ENCODE measurements at places on chromosomes 7 and 10.

DNA sequence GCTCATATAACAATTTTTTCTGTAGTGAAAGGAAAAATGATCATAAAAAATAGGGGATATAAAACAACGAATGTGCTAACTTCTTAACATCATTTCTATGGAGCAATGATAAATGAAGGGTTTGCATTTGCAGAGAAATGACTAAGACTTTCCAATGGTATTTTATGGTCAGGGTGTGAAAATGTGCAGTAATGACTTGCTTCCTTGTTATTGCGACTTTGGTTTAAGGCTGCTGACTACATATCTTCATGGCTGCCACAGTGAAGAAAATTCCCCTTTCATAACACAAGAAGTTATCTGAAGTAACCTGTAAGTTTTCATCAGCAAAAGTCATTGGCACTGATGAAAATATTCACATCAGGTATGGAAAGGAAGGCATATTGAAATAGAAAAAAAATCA, 166.1 kb upstream of the NRG3 start:
- DNase-seq, result no peak
- H3K27ac ChIP-seq, result no peak overlapping the region
- no peaks in the 10 kb centered on the region for H3K27me3 ChIP-seq
- H3K36me3 ChIP-seq, result no peaks in the 10 kb centered on the region
- no peak overlapping the region for H3K4me3 ChIP-seq

GRCh38 chr10:111037858-111038257, 39.0 kb upstream of the ADRA2A start:
- peaks cover 8% of the 10 kb centered on the region for H3K36me3 ChIP-seq
- no peak overlapping the region for H3K27ac ChIP-seq
- H3K4me1 ChIP-seq, result no peaks in the 10 kb centered on the region

DNA sequence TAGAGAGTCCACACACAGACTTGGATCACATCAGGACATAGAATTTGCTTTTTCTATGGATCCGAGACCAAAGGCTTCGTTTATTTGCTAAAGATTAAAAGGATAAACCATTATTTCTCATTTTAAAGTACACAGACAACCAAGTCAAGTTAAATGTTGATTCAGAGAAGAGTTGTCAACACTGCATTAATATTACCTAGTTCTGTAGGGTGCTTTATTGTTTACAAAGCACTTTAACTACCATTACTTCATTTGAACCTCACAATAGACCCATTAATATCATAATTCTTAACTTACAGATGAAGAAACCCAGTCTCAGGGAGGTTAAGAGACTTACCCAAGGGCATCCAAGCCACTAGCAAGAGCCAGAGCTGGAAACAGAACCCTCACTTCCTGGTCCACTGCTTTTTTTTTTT, 43.2 kb upstream of the GSAP start:
- H3K4me3 ChIP-seq, result no peak overlapping the region
- H3K27me3 ChIP-seq, result peaks cover 8% of the 10 kb centered on the region
- H3K4me1 ChIP-seq, result peaks cover 7% of the 10 kb centered on the region
- no peaks in the 10 kb centered on the region for H3K36me3 ChIP-seq
- H3K27ac ChIP-seq, result no peak overlapping the region
- no peak for DNase-seq

GRCh38 chr7:111531993-111532392, 30.3 kb downstream of the IMMP2L start:
- no peak for DNase-seq
- H3K4me3 ChIP-seq, result no peak overlapping the region
- H3K27ac ChIP-seq, result no peak overlapping the region
- peaks cover 1% of the 10 kb centered on the region for H3K36me3 ChIP-seq
- no peaks in the 10 kb centered on the region for H3K27me3 ChIP-seq

DNA sequence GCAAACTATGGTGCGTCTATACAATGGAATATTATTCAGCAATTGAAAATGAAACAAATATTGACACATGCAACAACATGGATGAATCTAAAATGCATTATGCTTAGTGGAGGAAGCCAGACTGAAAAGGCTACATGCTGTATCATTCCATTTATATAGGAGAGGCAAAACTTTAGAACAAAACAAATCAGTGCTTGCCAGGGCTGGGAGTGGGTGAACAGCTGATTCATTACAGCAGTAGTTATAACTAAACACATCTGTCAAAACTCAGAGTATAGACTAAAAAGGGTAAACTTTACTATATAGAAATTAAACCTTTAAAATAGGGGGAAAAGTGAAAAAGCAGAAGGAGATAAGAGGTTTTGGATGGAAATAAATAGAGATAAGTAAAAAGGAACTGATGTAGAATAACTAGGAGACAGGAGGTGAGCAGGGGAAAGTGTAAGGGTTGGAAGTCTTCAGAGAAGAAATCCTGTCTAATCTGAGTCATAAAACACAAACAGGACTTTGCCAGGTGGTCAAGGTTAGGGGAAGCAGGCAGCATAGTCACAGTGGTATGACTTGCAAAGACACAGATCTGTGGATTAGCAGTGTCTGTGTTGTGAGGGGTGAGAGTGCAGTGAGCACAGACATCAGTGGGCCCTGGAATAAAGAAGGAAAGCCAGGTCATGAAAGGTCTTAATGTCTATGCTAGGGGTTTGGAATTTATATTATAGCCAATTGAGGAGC, 349.8 kb downstream of the PHTF2 start:
- peaks cover 11% of the 10 kb centered on the region for H3K27me3 ChIP-seq
- H3K4me3 ChIP-seq, result no peak overlapping the region
- DNase-seq, result no peak
- no peak overlapping the region for H3K27ac ChIP-seq

DNA sequence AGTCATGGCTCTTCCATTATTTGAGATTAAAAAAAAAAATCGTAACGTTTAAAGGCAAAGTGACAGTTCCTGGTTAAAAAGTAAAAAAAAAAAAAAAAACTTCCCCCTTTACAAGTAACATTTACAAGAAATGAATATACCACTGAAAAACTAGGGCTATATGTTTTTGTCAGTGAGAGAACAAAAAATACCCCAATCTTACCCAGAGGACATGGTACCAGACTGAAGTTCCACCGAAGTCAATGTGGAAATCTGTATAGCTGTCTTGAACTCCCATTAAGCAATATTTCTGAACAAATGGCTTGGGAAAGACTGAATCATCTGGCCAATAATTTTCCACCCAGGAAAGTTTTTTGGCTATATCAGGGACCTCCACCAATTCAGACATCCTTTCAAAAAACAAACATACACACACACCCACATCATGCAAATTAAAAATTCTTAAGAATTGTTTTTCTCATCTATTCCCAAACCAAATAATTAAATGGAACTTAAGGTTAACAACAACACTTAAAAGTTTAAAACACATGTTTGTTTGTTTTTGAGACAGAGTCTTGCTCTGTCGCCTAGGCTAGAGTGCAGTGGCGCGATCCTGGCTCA, 50.2 kb downstream of the KDM7A start:
- peaks cover 3% of the 10 kb centered on the region for H3K27me3 ChIP-seq
- no peak overlapping the region for H3K4me3 ChIP-seq
- H3K27ac ChIP-seq, result no peak overlapping the region
- peaks cover 21% of the 10 kb centered on the region for H3K36me3 ChIP-seq

DNA sequence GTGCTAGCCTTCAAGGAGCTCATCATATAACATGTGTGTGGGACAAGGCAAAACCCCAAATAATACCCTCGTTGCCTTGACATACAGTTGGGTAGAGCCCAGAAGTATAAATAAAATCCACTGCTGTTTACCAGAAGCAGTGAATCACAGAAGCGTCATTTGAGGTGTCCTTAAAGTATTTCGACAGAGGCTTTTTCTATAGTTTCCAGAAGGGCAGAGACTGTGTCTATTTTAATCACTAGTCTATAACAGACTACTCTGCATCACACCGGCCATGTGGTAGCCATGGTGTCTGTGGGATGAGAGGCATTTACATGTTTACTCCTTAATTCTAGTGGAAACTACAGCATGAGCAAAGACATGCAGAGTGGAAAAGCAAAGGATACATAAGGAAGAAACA, 131.3 kb downstream of the CTTNBP2 start:
- no peak for DNase-seq
- H3K36me3 ChIP-seq, result no peaks in the 10 kb centered on the region
- peaks cover 2% of the 10 kb centered on the region for H3K4me1 ChIP-seq
- H3K27me3 ChIP-seq, result no peaks in the 10 kb centered on the region

GRCh38 chr10:6507311-6507710, 72.8 kb downstream of the PRKCQ start:
- H3K4me1 ChIP-seq, result no peaks in the 10 kb centered on the region
- no peak for DNase-seq
- peaks cover 16% of the 10 kb centered on the region for H3K36me3 ChIP-seq

- no peak overlapping the region for H3K4me3 ChIP-seq
- peaks cover 49% of the 10 kb centered on the region for H3K4me1 ChIP-seq
- peak overlapping the region; percentile 100 for H3K27ac ChIP-seq
- peaks cover 16% of the 10 kb centered on the region for H3K36me3 ChIP-seq
- no peak for DNase-seq
Observed at GRCh38 chr10:132684164-132684891, 101.6 kb downstream of the NKX6-2 start.

DNA sequence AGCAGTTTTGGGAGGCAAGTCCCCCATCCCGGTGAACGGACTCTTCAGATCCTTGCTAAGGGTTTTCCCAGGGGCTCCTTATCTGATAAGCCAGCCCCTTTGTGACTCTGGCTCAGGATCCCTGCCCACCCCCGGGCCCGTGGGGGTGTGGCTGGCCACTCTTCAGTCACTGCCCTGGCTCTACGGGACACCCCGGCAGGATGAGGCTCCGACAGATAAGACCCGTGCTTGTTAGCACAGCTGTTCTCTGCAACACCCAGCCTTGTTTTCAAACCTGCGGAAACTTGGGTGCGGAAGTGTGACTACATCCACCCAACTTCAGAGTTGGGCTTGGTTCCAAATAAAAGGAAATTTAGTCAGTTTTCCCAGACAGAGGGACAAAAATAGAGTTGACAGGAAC, 66.7 kb upstream of the PODXL start:
- peaks cover 30% of the 10 kb centered on the region for H3K27me3 ChIP-seq
- DNase-seq, result no peak
- H3K36me3 ChIP-seq, result no peaks in the 10 kb centered on the region
- H3K4me1 ChIP-seq, result peaks cover 11% of the 10 kb centered on the region
- no peak overlapping the region for H3K4me3 ChIP-seq
